Mesenteric fat pad (tissue), 1 donor: ENCODE measurements at places on chromosomes 12 and 14.

GRCh38 chr12:87921621-87922020 is 107.6 kb downstream of the C12orf50 start:
- DNase-seq = no peak

DNA sequence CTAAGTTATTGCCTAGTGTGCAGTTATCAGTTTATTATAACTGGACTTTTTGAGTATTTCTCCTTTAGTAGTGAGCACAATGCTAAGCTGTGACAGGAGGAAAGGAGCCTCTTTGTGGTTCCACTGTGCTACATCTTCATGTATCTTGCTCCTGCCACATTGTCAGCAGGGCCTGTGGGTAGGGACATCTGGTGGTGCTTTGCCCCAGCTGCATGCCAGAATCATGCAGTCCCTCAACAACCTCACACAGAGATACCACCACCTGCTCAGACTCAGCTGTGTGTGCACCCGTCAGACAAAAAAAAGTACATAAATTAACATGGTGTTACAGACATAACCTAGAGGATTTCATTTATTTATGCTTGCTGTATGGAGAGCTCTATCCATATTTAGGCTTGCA is 51.1 kb downstream of the MIS18BP1 start:
- no peak for DNase-seq

DNA sequence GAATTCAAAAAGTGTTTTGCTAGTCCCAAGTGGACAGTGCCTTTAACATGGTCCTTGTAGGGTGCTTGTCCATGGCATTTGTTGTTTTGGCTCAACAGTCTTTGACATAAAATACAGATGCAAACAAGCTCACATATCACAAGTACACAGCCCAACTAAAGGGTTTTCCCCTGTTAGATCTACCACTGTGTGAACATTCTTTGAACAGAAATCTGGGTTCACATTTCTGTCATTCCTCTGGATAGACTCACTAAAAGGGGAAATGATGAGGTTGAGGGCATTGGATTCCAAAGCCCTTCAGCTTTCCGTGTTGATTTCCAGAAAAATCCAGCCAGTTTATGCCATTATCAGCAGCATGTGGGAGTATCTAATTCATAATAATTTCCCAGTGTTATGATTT is 54.1 kb downstream of the EP400 start:
- DNase-seq = no peak

GRCh38 chr12:120940799-120941198 is 36.6 kb upstream of the SPPL3 start:
- DNase-seq = no peak
